ENCODE measurements at places on chromosomes 7 and 10.

GRCh38 chr10:48606530-48607355, 1.9 kb upstream of the ARHGAP22 start:
- no peak for DNase-seq

DNA sequence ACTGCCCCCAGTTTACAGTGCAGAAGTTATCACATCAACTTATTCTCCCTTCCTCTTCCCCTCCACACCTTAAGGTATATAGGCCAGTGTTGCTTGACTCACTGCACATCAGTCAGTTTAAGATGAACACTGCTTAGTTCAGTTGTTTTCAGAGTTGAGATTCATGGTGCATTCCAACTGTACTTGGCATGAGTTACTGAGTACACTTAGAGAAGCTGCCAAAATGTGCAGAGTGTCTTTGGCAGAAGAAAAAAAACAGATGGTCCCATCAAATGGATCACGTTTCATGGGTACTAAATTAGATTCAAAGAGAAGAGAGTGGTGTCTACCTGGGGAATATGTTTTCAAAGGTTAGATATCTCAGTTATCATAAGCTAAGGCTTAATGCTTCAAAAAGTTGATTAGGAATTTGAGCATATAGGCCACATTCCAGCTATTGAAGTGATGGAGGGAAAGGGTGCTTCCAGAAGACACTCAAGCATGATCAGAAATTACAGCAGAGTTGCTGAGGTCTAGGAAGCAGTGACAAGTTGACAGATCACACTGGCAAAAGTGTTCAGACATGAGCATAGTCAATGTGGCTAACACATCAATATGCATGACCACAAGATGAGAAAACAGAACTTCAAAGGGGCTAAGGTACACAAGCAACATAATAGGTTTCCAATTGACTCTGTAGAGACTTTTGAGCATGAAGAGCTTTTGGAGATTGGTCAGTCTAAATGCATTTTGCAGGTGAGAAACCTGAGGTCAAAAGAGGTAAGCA, 579.2 kb upstream of the CELF2 start:
- no peak for DNase-seq

- DNase-seq: no peak
Observed at GRCh38 chr10:59985639-59986038, 79.3 kb upstream of the CCDC6 start.

GRCh38 chr7:105473163-105473562, 48.9 kb downstream of the PUS7 start:
- no peak for DNase-seq

GRCh38 chr10:21495002-21495751, 30.3 kb downstream of the SKIDA1 start:
- no peak for DNase-seq

DNA sequence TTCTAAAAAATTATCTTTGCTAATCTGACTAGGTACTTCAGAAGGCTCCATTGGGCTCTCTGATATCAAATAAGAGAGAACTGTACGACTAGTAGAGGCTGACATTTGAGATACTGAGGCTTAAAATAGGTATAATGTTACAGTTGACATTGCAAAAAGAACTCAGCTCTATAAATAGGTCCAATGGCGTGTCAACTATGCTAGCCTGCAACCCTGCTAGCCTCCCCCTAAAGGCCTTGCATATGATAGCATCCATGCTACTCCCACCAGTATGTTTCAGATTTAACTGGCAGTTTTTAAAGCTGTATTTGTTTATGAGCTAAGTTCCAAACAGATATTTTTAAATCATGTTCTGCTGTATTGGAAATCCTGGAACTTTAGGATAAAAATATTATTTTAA, at the start of gene PPP1R3A:
TSS of gene PPP1R3A (minus strand) at position 64 of the 400 bp plus-strand sequence. CDS start at position 51, 13 bp downstream.
- DNase-seq: no peak

GRCh38 chr7:1942243-1942940, 272.3 kb downstream of the ELFN1 start:
- no peak for DNase-seq

GRCh38 chr10:80530251-80530650, 7.5 kb upstream of the SH2D4B start:
- no peak for DNase-seq

GRCh38 chr7:25073451-25073850, 51.6 kb downstream of the CYCS start:
- no peak for DNase-seq

- DNase-seq: no peak
Observed at GRCh38 chr10:102227050-102227449, 951 bp downstream of the ELOVL3 start.

DNA sequence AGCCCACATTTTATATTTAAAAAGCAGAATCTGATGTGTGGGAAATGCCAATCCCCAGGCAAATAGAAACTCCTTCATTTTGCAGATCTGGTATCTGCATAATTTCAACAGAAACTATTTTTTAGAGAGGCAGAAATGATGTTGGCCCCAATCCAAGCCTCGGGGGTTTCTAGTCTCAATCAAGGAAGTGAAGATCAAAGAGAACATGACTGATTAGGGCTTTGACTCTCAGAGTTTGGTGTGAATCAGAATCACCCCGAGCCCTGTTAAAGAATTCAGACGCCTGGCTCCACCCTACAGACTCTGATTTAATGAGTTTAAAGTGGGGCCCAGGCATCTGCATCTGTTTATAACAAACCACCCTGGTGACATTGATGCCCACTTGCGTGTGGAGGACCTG, 36.7 kb upstream of the UBE2H start:
- peak; percentile 5 for DNase-seq

- DNase-seq: peak; percentile 52
Observed at GRCh38 chr7:73738220-73738611, 386 bp downstream of the ABHD11 start.

DNA sequence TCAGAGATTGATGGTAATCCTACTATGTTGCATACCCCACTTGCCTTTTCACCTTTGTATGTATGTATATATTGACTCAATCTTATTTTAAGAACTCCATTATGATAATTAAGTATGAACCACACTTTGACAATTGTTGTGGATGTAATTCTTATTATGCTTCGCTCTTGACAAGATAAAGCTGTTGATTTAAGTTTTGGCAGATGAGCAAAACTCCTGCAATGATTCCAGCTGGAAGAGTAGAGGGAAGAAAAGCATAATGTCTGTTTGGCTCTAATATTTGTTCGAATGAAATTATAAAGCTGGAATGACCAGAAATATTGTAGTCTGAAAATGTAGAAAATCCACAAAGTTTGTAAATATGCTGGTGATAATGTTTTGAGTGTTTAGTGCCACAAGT, 83.8 kb upstream of the AKR1E2 start:
- no peak for DNase-seq

All from stimulated activated CD4-positive, alpha-beta T cell treated with anti-CD3 and anti-CD28 coated beads, Interleukin-2, amount 100 ng/mL, for 4 hours (primary cell).